Right lung (tissue), 10 donors: ENCODE measurements at places on chromosomes 7 and 10. TPM values are rescaled to one million over a fixed set of nuclear protein-coding genes. Genes with fewer than 3 reads are reported as not detected.

DNA sequence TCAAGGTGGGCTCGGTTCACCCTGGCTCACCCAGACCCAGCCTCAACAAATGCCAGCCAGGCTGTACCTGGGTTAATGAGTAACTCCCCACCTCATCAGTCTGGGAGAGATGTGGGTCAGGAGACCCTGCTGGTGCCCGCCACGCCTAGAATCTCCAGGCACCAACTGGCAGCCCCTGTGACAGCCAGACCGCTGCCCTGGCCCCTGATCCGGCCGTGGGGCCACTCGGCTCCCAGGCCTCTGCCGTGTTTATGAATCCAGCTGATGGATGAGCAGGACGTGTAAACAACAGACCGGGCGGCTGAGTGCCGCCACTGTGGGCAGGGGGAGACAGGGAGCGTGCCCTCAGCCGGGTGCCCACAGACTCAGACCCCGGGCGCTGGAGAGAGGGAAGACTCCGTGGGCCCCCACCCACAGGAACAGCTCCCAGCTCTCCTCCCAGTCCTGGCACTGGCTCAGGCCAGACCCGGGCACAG lies 34.0 kb upstream of the PDGFA start:
- DNase-seq: no peak

DNA sequence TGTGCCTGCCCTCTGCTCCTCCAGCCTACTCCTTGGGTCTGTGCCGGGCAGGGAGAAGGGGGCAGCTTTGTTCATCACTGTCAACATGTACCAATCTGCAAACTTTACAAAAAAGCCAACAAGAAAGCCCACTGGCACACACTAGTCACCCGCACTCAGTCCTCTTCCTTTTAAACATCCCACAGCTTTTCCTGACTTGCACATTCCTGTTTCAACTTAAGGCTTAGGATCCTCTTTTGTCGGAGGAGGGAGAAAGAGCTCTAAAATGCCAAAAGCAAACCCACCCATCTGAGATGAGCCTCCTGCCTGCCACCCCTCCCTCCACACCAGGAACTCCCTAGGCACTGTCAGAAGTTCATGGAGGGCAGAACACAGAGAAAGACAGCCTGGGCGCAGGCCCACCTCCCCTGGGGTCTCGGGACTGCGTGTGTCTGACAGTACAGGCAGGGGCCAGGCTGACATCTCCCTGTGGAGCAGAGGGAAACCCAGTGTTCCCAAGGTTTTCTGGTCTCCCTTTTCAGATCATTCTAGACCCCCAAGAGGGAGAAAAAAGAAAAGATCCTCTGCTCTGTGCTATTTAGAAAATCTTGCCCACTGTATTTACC lies 5.4 kb downstream of the PDIA4 start:
- DNase-seq: no peak

DNA sequence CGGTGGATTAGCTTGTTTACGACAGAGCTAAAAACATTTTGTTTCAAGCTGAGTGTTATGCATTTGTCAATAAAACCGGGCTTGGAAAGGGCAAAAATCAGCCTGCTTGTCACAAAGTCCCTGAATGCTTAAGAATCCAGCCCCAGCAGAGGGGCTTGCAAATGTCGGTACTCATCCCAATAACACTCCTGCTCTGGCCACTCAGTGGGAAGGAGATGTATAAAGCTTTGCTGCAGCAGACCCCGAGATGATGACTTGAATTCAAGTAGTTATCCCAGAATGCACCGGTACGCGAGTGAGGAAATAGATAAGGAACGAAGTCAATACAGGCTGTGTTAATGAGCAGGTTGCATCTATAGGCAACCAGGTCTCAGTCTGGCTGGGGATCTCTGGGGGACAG lies 662.3 kb downstream of the CCSER2 start:
- DNase-seq: no peak

GRCh38 chr10:22550732-22551131 lies 163.6 kb downstream of the PIP4K2A start:
- DNase-seq: no peak

- no peak for DNase-seq
Measured at GRCh38 chr10:89296220-89296648, 5.6 kb upstream of the IFIT2 start.

DNA sequence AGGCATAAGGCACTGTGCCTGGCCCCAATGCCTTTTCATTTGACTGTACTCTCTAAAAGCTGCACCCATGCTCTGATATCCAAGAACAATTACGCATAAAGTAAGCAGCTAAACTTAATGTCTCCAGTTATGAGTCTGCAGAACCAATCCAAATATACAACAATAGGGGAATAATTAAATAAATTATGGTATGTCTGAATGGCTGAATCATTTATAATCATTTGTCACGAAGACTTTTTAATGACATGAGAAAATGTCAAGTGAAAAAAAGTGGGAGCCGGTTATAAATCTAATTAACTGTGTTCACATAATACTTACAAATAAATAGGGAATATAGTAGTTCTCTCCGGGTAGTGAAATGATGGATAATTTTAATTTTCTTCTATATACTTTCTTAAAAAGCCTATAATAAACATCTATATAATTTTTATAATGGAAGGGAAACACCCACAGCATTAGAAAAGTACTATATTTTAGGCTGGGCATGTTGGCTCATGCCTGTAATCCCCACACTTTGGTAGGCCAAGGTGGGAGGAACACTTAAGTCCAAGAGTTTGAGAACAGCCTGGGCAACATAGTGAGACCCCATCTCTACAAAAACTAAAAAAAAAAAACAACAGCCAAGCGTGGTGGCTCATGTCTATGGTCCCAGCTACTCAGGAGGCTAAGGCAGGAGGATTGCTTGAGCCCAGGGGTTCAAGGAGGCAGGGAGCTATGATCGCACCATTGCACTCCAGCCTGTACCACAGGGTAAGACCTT lies 14.2 kb downstream of the SLC37A3 start:
- DNase-seq: no peak

DNA sequence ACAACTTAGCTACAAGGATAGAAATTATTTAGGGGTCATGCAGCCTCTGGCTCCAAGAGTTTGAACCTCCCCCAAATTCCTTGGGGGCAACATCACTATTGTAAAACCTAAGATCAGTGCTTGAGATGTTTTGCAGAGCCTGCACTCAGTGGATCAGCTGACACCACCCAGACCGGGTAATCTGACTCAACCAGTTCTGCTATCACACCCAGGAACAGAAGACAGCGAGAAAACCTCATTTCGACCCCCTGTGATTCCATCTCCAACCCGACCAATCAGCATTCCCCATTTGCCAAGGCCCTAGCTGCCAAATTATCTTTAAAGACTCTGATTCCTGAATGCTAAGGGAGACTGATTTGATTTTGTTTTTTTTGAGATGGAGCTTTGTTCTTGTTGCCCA lies 5.2 kb downstream of the TACR2 start:
- no peak for DNase-seq

GRCh38 chr10:110873951-110874350 lies 2.2 kb downstream of the PDCD4 start:
- DNase-seq: no peak

DNA sequence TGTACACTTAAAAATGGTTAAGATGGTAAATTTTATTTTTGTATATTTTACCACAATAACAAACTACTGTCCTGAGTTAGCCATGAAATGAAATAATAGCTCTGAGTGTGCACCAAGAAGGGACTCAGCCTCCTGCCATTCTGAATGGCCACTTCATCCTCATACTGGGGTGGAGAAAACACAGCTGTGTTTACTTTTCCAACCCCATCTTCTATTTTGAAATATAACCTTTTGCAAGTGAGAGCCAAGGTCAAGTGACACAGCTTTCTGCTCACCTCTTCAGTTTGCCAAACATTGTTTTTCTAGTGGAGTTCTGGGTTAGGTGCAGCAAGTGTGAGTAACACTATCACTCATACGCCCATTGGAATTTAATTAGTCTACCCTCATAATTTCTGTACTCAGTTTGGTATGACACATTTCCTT lies 107.4 kb upstream of the GLCCI1 start:
- peak; percentile 16 for DNase-seq

DNA sequence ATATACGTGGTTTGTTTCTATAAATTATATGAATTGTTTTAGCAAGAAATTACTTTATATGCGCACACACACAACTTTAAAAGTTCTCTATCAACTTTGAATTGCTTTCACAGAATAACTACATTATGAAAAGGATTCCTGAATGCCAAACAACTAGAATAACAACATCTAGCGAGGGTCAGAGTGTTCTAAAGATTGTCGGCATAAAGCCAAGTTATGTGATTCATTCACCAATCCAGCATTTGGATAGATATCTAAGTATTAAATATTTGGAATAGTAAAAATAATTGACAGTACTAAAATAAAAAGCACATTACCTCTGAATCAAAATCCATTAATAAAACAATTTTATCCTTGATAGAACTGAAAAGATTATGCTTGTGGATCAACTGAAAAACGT lies 125.3 kb upstream of the AMPH start:
- no peak for DNase-seq

DNA sequence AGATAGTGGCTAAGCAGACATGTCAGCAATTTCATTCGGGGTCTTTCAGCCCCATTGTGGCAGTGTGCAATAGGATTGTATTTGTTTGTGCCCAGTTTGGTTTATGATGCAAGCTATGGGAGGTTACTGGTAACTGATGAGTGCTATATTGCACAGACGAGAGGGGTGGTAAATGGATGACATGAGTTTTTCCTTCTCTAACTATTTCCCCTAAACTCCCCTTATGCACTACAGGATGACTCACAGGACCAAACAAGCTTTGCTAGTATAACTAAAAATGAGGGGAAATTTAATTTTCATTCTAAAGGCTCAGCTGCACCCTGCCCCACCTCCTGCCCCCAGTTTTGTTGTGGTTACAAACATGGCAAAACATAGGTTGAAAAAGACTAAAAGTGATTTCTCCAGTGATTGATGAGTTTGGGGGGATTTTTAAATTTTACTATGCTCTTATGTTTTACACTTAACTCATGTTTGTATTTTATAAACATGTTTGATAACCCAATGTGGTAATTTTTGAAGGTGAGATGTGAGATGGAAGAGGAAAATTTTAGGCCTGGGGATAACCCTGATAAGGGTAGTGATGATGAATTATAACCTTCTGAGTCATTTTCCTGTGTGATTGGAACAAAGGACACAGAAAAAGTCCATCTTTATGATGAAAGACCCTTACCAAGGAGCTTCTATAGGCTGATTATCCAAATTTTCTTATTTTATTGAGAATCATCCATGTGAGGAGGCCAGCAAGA lies 60.8 kb upstream of the NAMPT start:
- DNase-seq: no peak

DNA sequence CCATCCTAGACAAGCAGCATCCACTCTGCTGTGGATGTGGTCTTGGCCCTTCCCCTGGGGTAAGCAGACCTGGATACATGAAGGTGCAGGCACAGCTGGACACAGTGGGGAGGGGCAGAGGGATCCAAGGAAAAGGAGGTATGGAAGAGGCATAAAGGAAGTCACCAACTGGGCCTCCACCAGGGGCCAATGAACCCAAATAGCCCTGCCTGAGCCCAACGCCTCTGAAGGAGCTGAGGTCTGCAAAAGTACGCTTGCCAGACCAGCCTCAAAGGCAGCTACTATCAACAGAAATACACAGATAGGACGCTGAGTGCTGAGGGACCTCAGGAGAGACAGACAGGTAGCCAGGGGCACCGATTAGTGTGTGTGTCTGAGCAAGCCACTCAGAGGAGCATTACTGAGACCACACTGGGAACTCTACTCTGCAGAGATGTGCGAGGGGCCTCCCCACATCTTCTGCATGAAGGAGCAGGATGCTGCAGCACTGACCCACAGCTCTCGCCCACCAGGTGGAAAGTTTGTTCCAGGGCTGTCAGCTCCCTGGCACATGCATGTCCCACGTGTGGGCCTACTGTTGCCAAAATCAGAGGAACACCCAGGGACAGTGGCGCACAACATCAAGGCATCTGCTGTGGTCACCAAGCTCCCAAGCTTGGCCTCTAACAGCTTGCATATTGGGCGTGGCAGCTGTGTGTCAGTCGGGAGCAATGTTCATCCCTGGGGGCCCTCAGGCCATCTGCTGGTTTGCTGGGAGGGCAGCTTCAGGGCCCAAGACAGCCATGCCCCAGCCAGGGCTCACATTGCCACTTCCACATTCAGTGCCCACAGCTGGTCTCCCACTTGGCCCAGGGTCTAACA lies 40.0 kb downstream of the MKI67 start:
- no peak for DNase-seq

DNA sequence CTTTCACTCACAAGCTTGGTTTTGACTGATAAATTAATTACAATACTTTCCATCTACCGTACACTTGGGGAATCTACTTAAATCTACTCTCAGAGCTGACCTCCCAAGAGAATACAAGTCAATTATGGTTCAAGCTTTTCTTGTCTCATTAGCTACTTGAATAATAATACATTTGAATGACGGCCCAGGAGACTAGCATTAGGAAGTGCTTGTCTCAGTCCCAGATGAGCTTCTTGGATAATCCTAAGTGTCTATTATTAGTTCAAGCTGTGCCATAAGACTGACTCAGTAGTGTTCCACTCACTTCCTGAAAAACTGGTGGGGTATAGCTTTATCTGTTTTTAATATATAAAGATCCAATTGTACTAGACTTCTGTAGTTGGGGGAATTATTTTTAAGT lies 100.2 kb downstream of the GNAT3 start:
- no peak for DNase-seq

- no peak for DNase-seq
Measured at GRCh38 chr10:86085686-86086085, 280.9 kb downstream of the GRID1 start.

CDHR3 gene
- 30.4 TPM for polyA plus RNA-seq

PRKG1 gene
- polyA plus RNA-seq: 12.4 TPM

ARL5B gene
- 40.4 TPM for polyA plus RNA-seq

VGF gene
- 1.4 TPM for polyA plus RNA-seq

CALY gene
- 0.31 TPM for polyA plus RNA-seq

TCTN3 gene
- polyA plus RNA-seq: 59.9 TPM

TUBB8 gene
- 0.49 TPM for polyA plus RNA-seq
